Omental fat pad (tissue), 4 donors: ENCODE measurements at places on chromosomes 7 and 10. TPM values are rescaled to one million over a fixed set of nuclear protein-coding genes. Genes with fewer than 3 reads are reported as not detected.

DNA sequence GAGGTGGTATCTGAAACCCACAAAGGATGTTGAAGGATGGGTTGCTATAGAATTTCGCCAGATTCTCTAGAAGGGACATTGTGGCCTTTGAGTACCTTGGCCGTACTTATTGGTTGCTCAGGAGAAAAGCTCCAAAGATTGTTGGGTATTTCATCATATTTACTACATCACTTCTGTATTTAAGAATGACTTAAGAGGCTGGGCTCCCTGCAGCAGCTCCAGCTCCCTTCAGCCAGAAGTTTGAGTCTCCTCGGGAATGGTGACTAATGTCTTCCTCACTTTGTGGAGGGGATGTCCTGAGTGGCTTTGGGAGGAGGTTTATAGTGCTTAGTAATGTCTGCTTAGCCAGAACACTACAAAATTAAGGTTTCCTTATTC is 18.1 kb downstream of the MINDY4 start:
- no peak for DNase-seq

DNA sequence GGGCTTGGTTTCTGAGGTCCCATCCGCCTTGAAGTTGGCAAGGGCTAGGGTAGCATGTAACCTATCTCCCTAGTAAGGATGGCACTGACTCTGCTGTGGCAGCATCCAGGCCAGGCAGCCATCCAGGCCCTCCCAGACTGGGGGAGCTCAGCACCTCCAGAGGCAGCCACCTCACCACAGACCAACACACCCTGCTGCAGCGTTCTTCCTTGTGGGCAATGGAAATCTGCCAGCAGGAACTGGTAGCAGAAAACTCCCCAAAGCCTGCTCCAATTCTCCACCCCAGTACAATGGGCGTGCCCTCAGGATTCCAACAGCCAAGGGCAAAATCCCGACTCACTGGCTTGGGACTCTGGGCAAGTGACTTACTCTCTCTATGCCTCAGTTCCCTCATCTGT is 27.5 kb downstream of the DLG5 start:
- DNase-seq, result no peak

- no peak for DNase-seq
Measured at GRCh38 chr7:78345293-78345911, 546.8 kb downstream of the PHTF2 start.

DNA sequence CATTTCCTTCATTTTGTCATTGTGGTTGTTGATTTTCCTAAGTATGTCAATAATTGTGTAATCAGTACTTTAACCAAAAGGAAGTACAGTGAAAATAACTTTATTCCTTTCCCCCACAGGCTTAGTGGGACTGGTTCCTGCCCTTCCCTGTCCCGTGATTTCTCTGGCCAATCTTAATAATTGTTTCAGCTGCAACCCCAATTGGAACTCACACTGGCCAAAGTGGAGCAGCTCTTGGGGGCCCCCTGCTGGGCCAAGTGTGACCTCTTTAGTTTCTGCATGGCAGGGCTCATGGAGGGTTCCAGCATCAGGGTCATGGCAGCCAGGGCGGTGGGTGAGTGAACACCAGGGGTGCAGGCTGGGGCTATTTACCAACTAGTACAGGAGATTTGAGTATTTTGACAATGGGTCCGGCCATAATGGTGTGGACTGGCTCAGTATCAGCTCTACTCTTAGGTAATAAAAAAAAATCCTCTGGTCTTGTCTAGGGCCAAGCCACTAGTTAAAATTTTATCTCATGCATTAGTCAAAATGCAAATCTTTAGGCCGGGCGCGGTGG is 31.7 kb downstream of the CYCS start:
- DNase-seq, result peak; percentile 50

GRCh38 chr7:110669410-110669809 is 421.5 kb upstream of the LRRN3 start:
- no peak for DNase-seq

Gene TMEM130
- 0.24 TPM for total RNA-seq
